A549 treated with DMSO at 1 μM for 4 hours (cell line): ENCODE measurements at places on chromosomes 1 and 21. TPM values are rescaled to one million over a fixed set of nuclear protein-coding genes. Genes with fewer than 3 reads are reported as not detected.

The RAB13 gene
- total RNA-seq: 129 to 155 TPM (median 130 TPM) in 5 replicates

The HSD3B1 gene
- not detected in 5 replicates for total RNA-seq

The ANGPTL3 gene
- total RNA-seq: not detected in 5 replicates

The GLIS1 gene
- 0.03 to 0.06 TPM (median 0.04 TPM) in 3 of 5 replicates, not detected in the others for total RNA-seq

The TIPRL gene
- 33.0 to 41.5 TPM (median 35.6 TPM) in 5 replicates for total RNA-seq

The MOB3C gene
- total RNA-seq: 4.1 to 5.1 TPM (median 4.5 TPM) in 5 replicates

The YARS1 gene
- total RNA-seq: 73.1 to 84.0 TPM (median 77.6 TPM) in 5 replicates

The SLFNL1 gene
- 0.03 to 0.07 TPM (median 0.06 TPM) in 3 of 5 replicates, not detected in the others for total RNA-seq

The CFHR2 gene
- total RNA-seq: not detected in 5 replicates

The THEM5 gene
- not detected in 5 replicates for total RNA-seq

The CD48 gene
- not detected in 5 replicates for total RNA-seq

The LYPD8 gene
- 0.11 to 0.32 TPM (median 0.17 TPM) in 3 of 5 replicates, not detected in the others for total RNA-seq

The SLC16A4 gene
- total RNA-seq: 30.9 to 43.6 TPM (median 40.3 TPM) in 5 replicates

The UQCRHL gene
- total RNA-seq: 5.7 to 8.0 TPM (median 6.9 TPM) in 5 replicates

The PRPF38B gene
- 21.0 to 26.2 TPM (median 24.4 TPM) in 5 replicates for total RNA-seq

The GBP5 gene
- 0.02 to 0.10 TPM (median 0.03 TPM) in 3 of 5 replicates, not detected in the others for total RNA-seq

The TMEM61 gene
- total RNA-seq: 0.34 to 0.50 TPM (median 0.40 TPM) in 3 of 5 replicates, not detected in the others

The KDM5B gene
- total RNA-seq: 14.8 to 20.7 TPM (median 18.7 TPM) in 5 replicates

The SPATA1 gene
- 0.39 to 1.00 TPM (median 0.67 TPM) in 4 of 5 replicates, not detected in the other for total RNA-seq

The ACTA1 gene
- total RNA-seq: 0.12 to 0.22 TPM (median 0.16 TPM) in 4 of 5 replicates, not detected in the other

The HEYL gene
- 2.9 to 3.5 TPM (median 3.1 TPM) in 5 replicates for total RNA-seq

The ANKRD34A gene
- 0.17 to 0.69 TPM (median 0.23 TPM) in 5 replicates for total RNA-seq
